ENCODE measurements at places on chromosomes 6 and 20. TPM values are rescaled to one million over a fixed set of nuclear protein-coding genes. Genes with fewer than 3 reads are reported as not detected.
A peak's percentile ranks its signal among the peaks of the same experiment; 100 is the strongest.

Gene HIVEP2
- 13.8 TPM for polyA plus RNA-seq

DNA sequence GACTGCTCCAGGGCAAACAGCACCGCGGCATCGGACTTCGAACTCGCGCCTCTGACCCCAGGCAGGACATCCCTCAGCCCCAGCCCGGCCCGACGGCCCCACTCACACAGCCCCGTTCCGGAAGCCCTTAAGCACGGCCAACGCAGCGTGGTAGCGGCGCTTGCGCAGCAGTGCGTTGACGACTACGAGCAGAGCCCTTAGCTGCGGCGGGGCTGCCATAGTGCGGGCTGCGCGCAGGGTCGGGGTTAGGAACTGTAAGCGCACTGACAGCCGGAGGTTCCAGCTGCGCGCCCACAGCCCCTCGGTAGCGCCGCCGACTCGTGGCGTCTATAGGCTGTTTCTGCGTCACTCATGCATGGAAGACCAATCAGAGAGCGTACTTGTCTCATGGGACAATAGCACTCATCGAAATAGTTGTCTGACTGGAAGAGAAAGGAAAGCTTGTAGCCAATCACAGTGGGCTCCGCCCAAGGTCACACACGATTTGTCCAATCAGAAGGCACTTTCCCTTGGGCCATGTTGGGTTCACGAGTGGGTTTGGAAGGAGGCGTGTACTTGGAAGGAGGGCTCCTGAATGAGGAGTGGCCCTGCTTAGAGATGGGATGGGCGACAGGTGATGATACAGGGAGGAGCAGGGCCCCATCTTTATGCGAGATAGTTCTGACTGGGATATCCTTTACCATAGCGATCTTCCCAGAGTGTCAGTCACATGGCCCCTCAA, at the start of gene PXMP4:
Gene PXMP4, minus strand, starts transcription at position 322 of the 721 bp plus-strand sequence. Its CDS starts 103 bp downstream, at position 219.
- peak; percentile 78 for DNase-seq

- no peak for DNase-seq
Observed at GRCh38 chr6:4071330-4071729, 7.6 kb downstream of the FAM217A start.

- DNase-seq = no peak
Observed at GRCh38 chr20:62836967-62837490, 20.2 kb downstream of the COL9A3 start.
